ENCODE measurements at places on chromosomes 6 and 20.
A peak's percentile ranks its signal among the peaks of the same experiment; 100 is the strongest.

GRCh38 chr6:57267586-57268293 is 45.6 kb upstream of the RAB23 start:
- DNase-seq = no peak

DNA sequence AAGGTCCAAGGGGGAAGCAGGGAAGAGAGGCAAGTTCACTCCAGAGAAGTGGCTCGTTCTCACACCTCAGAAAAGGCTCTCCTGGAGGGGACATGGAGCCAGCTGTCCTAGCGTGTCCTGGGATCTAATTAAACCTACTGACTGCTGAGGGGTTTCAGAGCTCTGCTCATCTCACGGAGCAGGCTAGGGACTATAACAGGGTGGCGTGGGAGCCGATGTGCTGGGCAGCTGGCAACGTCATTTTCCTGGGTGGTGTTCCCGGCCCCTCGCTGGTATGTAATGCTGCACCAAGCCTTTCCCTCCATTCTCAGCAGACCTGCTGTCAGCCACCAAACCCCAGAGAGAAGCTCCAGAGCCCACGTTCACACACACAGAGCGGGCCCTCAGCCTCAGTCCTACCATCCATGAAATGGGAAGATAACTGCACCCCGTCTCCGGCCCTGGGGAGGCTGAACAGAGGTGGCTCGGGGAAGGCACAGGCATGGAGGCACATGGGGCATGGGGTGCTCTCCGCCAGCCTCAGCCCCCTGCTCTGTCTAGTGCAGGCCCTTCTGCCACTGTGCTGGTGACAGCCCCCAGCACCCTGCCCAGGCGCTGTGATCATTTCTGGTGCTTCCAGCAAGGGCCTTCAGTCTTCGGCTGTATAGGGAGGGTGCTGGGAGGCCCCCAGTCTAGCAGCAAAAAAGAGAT is 1.9 kb downstream of the CST7 start:
- no peak for DNase-seq

DNA sequence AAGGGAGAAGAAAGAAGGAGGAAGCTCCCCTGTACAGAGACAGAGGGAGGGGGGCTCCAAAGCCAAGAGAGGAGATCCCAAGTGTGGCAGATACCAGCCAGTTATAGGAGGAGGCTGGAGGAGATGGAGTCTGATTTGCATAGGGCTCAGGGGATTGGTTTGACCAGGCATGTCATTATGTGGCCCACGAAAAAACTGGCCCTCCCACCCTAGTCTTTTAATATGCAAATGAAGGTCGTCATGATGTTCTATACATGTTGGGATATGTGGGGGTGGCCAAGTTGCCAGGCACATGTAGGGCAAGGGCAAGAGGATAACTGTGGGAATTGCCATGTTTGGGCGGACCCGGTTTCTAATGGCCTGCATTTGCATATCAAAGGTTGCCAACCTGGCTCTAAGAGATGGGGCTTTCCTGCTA is 17.6 kb upstream of the ZFP64 start:
- DNase-seq = no peak

GRCh38 chr6:141488488-141488887 is 644.2 kb upstream of the GJE1 start:
- DNase-seq = no peak

DNA sequence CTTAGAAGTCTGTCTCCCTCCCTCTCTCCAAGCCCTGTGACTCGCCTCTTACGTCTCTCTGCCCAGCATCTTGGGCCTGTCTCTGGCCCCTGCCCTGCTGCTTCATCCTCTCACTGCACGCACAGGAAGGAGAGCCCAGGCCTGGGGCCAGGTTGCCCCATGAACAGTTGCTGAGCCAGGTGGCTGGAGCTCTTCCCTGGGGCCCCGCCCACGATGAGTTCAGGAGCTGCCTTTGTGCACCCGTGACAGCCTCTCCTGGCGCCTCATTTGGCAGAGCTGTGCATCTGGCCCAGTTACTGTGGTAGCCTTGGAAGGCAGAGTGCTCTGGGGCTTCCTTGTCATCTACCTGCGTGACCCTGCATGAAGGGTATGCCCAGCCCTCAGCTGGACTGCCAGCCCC is 44.5 kb downstream of the SLC52A3 start:
- peak; percentile 5 for DNase-seq

GRCh38 chr6:101747716-101748115 is 354.2 kb downstream of the GRIK2 start:
- no peak for DNase-seq

GRCh38 chr6:113394729-113395128 is 462.4 kb upstream of the MARCKS start:
- no peak for DNase-seq

- no peak for DNase-seq
Observed at GRCh38 chr20:36183155-36183944, 28.8 kb downstream of the EPB41L1 start.

DNA sequence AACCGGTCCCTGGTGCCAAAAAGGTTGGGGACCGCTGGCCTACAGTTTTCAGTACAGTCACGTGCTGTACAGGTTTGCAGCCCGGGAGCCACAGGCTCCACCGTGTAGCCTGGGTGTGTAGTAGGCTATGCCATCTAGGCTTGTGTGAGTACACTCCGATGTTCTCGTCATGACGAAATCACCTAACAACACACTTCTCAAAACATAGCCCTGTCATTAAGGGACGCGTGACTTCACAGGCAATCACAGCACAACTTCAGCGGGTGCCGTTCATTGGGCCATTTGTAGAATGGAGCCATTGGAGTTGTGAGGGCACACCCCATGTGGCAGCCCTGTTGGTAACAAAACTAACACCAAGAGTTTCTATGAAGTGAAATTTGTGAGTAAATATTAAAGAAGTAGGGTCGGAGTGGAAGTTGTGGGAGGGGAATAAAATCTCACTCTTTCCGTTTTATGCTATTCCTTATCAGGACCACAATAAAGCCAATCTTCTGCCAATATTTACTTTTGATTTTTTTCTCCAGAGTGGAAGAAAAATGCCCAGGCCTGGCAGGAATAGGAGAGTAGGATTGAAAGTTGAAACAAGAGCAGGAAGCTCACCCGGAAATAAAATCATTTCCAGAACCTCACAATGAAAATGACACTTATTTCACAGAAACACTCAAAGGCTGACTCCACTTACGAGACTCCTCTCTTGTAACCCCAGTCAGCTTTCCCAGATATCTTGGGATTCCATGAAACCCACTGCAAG is 63.7 kb upstream of the PTPN1 start:
- DNase-seq = no peak

- DNase-seq = no peak
Observed at GRCh38 chr6:84059082-84059481, 25.5 kb downstream of the MRAP2 start.

GRCh38 chr20:54140067-54140466 is 33.7 kb downstream of the CYP24A1 start:
- DNase-seq = no peak

DNA sequence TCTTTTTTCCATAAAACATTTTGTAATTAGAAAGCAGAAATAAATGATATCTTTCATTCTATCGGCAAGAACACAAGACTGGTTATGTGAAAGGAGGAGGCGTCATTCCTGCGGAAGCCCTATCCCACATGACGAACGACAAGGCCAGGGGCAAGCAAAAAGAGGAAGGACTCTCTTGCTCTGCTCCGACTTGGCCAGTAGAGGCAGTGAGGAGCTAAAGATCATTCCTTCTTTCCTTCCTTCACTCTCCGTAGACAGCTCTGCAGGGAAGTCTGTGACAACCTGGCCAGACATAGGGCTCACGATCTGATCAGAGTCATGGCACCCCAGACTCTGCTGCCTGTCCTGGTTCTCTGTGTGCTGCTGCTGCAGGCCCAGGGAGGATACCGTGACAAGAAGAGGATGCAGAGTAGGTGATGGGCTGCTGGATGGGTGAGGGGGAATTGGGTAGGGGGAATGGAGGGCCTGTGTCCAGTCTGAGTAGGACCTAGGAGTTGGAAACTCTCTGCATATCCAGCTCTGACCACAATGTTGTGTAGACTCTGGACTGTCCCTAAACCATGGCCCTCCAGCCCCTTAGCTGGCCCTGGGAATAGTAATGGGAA is at the start of gene WFDC10A:
WFDC10A (plus strand) TSS at position 244 of the 605 bp plus-strand sequence; CDS start at position 319, 75 bp downstream.
- DNase-seq = no peak

DNA sequence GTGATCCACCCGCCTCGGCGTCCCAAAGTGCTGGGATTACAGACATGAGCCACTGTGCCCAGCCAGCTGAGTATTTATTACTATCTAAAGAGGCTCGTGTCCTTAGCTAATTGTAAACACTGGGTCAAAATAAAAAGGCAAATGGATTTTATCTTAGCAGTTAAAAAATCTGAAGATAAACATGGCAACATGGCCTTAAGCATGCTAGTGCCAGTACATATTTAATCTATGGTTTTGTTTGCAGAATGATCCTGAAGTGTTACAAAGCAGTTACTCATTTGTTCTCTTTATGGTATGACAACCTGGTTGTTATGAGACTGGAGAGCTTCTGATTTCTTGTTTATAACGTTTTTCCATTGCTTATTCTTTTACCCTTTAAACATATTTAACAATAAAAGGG is 3.9 kb upstream of the KIAA0408 start:
- DNase-seq = no peak

DNA sequence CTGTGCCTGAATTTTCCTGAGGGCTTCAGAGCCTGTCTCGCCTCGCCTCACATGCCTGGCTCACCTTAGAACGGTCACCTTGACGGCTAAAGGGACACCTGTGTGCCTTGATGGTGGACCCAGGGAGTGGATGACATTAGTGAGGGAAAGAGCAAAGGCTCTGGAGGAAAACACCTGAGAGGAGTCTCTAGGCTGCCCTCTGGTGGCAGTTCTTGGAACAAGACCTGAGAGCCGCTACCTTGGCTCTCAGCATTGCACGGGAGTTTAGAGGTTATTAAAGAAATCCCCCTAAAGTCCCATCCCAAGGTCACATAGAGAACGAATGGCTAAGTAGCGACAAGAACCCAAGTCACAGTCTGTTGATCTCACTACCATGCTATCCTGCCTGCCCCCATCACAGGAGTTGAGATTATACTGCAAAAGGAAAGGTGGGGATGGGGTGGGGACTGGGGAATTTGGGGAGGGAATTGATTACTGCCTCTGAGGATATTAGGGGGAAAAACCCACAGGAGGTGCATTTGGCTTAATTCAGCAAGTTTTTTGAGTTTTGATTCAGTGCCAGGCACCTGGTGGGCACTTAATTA is 7.9 kb upstream of the CDSN start:
- DNase-seq = peak; percentile 42

DNA sequence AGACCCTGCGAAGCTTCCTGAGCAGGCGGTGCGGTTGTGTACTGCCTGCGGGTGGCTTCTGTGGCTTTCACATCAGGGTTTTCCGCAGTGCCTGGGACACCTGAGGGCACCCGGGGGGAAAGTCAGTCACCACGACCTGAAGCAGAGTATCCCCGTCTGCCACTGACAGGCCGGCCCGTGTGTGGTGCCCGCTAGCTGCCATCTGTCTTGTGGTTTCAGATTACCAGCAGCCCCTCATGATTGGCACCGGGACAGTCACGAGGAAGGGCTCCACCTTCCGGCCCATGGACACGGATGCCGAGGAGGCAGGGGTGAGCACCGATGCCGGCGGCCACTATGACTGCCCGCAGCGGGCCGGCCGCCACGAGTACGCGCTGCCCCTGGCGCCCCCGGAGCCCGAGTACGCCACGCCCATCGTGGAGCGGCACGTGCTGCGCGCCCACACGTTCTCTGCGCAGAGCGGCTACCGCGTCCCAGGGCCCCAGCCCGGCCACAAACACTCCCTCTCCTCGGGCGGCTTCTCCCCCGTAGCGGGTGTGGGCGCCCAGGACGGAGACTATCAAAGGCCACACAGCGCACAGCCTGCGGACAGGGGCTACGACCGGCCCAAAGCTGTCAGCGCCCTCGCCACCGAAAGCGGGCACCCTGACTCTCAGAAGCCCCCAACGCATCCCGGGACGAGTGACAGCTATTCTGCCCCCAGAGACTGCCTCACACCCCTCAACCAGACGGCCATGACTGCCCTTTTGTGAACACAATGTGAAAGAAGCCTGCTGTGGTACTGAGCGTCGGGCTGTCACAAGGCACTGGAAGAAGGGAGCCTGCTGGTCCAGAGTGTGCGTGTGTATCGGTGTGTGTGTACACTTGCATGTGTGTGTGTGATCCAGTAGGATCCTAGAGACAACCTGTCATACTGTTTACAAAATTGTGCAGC is 54.4 kb downstream of the GOPC start:
- DNase-seq = no peak

- no peak for DNase-seq
Observed at GRCh38 chr20:16419138-16419715, 154.0 kb downstream of the KIF16B start.

DNA sequence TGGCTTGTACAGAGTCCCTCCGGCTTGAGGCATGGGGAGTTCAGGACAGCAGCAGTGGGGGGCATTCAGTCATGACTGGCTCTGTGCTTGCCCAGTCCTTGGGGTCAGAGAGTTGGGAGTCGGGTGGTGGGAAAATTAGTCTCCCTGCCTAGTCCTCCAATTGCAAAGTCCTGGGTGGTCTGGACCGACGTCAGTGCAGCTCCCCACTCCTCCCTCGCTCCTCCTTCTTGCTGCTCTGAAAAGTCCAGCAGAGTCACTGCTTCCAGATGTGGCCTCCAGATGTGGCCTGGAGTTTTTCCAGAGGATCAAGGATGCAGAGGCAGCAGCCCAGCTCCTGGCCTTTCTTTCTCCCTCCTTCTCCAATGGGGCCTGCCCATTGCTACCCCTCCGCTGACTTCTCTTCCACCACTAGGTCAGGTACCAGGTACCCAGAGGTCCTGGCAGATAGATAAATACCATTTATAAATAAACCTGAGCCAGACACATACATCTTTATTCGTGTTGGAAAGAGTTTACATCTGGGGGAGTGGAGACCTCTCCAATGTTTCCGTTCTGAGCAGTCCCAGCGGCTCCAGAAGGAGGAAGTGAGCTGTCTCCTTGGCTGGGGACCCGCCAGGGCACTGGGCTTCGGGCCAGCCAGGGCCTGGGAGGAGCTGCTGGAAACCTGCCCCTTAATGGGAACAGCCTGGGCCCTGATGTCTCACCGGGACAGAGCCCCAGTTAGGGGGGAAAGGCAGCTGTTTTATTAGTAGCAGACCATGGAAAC is 49.0 kb upstream of the RNF24 start:
- no peak for DNase-seq

DNA sequence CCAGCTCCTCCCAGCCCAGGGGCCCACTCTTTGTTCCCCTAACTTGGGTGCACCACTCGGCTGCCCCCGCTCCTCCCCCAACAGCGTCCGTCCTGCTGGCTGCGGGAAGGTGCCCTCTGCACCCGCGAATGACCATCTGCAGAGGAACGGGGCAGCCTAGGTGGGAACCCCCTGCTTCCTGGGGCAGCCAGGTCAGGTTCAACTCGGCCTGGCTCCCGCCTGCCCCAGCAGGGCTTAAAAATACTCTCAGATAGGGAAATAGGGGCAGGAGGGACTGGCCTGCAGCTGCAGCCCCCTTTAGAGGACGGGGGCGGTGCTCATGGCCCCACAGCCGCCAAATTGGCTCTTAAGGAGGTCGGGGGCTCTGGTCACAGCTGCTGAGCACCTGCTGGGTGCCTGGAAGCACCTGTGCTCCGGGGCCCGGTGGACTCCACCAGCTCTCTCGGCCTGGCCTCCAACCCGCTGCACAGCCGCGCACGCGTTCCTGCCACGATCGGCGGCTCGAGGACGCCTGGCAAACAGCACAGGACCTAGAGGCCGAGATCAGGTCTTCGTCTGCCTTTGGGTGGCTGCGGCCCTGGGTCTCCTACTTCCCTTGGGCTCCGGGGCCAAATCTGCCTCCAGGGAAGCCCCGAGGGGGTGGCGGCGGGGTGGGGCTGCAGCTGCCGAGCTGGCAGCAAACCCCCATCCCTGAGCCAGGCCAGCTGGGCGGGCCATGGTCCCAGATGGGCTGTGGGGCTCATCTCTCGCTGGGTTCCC is 700 bp upstream of the LAMA5 start:
- DNase-seq = no peak

GRCh38 chr6:158825951-158826306 is 6.8 kb upstream of the EZR start:
- no peak for DNase-seq
